ENCODE measurements at places on chromosomes 16 and 17. TPM values are rescaled to one million over a fixed set of nuclear protein-coding genes. Genes with fewer than 3 reads are reported as not detected.

- H3K27me3 ChIP-seq: peaks cover 30% of the 10 kb centered on the region
- no peak overlapping the region for H3K4me3 ChIP-seq
- no peak for DNase-seq
- H3K27ac ChIP-seq: no peak overlapping the region
These were observed 193.8 kb upstream of the IRX3 start for GRCh38 chr16:54480429-54480828.

KRTAP4-1 gene
- not detected for total RNA-seq

GRCh38 chr16:1580956-1581355, 30.9 kb downstream of the IFT140 start:
- H3K27ac ChIP-seq: no peak overlapping the region
- H3K27me3 ChIP-seq: no peaks in the 10 kb centered on the region
- no peak overlapping the region for H3K4me3 ChIP-seq
- H3K4me1 ChIP-seq: no peaks in the 10 kb centered on the region
- DNase-seq: no peak
- H3K36me3 ChIP-seq: peaks cover 15% of the 10 kb centered on the region

KCNJ12 gene
- total RNA-seq: 5.8 TPM

- H3K4me3 ChIP-seq: no peak overlapping the region
- H3K4me1 ChIP-seq: no peaks in the 10 kb centered on the region
- H3K27ac ChIP-seq: no peak overlapping the region
These were observed 59.4 kb downstream of the TMEM114 start for GRCh38 chr16:8530752-8531384.

MAPK8IP3 gene
- 75.3 TPM for total RNA-seq
